Umbilical cord (tissue), 2 donors: ENCODE measurements at places on chromosomes 16 and 17. TPM values are rescaled to one million over a fixed set of nuclear protein-coding genes. Genes with fewer than 3 reads are reported as not detected.

Gene NHLRC4
- total RNA-seq = 0.48 TPM

Gene SALL1
- 1.2 TPM for total RNA-seq

Gene ITGAX
- total RNA-seq = 8.9 TPM

Gene OR2C1
- 3.6 TPM for total RNA-seq

Gene MSLN
- total RNA-seq = 26.2 TPM

Gene TEKT5
- total RNA-seq = not detected

Gene NETO2
- 14.7 TPM for total RNA-seq

Gene TPPP3
- total RNA-seq = 26.5 TPM

Gene ZACN
- total RNA-seq = 1.7 TPM

Gene MLKL
- 20.5 TPM for total RNA-seq

- DNase-seq = no peak
Measured at GRCh38 chr16:62546701-62547100, 510.5 kb upstream of the CDH8 start.

GRCh38 chr16:86536621-86537020, 18.4 kb downstream of the MTHFSD start:
- no peak for DNase-seq

DNA sequence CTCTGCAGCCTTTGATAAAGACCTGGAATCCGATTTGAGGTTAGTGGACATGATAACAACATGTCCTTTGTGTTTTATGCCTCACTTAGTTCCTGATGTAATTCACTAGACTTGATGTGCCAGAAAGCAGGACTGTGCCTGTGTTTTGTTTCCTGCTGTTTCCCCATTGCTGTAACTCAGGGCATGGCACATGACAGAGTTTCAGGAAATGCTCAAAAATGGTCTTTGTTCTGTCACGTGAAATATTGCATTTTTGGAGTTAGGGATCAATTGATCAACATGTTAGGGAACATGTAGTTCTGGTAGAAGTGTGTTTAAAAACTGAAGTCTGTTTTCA, 32.8 kb downstream of the DHX38 start:
- DNase-seq = no peak

GRCh38 chr16:4677994-4678393, 15.4 kb upstream of the NUDT16L1 start:
- no peak for DNase-seq

- DNase-seq = no peak
Measured at GRCh38 chr17:1928976-1929375, 96.2 kb downstream of the RTN4RL1 start.

DNA sequence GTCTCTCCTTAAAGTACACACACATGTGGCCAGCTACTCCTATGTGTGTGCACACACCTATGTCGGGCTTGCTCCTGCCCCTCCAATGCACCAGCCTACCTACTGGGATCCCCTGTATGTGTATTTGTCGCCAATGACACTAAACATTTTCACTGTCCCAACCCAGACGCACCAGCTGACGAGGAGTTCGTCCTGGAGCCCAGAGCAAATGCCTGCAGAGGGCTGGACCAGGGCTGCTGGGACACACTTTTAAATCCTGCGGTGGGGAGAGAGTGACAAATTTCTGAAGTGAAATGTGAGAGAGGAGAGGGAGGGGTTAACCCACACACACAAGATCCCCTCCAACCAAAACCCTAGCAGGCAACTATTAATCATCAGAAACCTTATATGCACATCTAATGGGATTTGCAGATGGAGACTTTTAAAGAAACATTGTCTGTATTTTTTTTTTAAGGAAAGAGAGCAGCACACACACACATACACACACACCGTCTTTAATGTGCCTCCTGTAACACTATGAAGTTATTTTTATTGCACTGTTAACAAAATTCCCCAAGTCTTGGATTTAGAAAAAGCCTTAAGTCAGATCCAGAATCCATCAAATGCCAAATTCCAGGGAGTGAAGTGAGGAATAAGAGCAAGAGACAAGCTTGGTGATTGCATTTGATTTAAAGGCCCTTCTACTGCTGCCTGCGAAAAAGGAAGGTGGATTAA, at the start of gene MEOX1:
Gene MEOX1 (minus strand): TSS at position 224 of the 714 bp plus-strand sequence. CDS start 388 bp downstream, outside the sequence.
- peak; percentile 91 for DNase-seq

- no peak for DNase-seq
Measured at GRCh38 chr16:30371248-30371816, 1.0 kb upstream of the TBC1D10B start.

DNA sequence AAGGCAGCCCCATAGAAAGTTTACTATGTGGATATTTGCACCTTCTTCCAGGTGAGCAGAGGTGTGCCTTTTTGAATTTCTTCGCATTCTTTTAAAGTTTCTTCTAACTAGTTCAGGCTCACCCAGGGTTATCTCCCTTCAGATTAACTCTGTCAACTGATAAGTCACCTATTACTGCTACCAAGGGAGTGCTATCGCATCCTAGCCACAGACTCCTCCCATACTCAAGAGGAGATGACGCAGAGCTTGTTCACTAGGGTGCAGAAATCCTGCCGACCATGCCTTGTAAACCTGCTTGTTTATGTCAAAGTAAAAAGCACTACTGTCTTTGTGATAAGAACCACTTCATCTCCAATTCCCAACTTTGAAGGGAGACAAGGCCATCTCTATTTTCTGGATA, 390.1 kb downstream of the RBFOX1 start:
- no peak for DNase-seq

- DNase-seq = no peak
Measured at GRCh38 chr16:89741342-89742014, 20.1 kb downstream of the ZNF276 start.

- peak; percentile 50 for DNase-seq
Measured at GRCh38 chr16:85752511-85753420, 1.9 kb upstream of the C16orf74 start.

DNA sequence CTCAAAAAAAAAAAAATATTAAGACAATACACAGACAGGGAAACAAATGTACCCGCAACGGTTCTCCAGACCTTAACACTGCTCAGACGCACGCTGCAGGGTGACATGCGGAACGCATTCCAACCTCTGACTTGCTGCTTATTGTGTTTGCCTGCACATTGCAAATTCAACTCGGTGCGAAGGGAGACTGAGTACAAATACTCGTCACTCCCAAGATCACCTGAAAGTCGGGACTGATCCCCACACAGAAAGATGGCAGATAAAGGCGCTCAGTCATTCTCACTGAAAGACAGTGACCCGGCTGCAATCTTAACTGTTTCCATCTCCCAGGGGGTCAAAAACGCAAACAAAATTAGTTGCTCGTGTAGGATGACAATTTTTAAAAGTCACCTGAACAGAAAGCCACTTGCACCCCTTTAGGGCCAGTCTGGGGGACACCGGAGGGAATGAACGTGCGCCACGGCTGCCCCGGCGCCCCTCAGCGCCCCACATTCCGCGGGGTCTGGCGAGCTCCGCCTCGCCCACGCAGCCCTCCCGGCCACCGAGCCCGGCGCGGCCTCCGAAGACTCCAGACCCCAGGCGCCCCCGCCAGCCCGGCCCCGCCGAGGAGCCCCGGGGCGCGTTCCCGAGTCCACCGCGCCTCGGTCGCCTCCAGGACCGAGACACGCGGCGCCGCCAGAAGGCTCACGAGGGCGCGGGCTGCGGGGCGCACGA, 589 bp downstream of the CLCN7 start:
- no peak for DNase-seq

- no peak for DNase-seq
Measured at GRCh38 chr16:89197633-89198416, 2.5 kb downstream of the SLC22A31 start.

DNA sequence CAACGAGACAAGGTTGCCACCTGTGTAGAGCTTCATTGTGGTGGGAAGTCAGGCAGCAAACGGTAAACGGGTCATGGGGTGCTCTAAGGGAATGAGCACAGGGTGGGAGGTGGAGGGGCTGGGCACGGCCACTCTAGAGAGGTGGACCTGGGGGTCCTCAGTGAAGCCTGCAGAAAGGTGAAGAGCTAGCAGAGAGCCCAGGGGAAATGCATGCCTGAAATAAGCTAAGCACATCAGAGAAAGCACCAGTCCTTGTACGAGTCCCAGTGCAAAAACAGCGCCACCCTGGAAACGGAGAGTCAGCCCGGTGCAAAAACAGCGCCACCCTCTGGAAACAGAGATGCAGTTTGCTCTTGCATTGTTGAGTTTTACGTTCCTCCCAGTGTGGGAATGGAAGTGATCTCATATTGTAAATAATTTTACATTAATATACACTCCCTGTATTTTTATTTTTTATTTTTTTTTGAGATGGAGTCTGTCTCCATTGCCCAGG, 65.0 kb downstream of the TBC1D16 start:
- DNase-seq = no peak

DNA sequence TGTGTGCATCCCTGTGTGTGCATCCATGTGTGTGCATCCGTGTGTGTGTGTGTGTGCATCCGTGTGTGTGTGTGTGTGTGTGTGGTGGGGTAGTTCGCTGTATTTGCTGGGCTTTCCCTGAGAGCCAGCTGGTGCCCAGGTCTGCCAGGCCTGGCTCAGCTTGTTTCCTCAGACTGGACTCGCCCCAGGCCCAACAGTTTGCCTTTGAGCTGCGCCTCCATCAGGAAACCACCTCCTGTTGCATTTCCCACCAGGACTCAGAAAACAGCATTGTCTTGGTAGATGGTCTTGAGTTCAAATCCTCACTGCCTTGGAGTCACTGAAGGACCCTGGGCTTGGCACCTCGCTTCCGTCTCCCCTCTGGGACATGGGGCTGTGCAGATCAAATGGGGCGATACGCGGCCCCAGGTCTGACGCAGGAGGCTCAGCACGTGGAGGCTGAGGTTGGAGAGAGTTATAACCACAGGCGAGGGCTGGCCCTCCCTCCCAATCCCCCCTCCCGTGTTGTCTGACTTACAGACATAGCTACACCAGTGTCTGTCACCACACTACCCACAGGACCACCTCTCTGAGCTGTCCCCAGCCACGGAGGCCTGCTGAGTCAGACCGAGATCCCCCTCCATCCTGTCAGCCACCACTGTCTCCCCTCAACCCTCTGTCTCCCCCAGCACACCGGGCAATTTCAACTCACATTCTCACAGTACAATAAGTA, 4.7 kb downstream of the ITGAE start:
- no peak for DNase-seq

GRCh38 chr17:1976000-1976682, 49.0 kb downstream of the RTN4RL1 start:
- DNase-seq = no peak

GRCh38 chr17:83115832-83116231, 36.4 kb downstream of the METRNL start:
- DNase-seq = no peak

- peak; percentile 92 for DNase-seq
Measured at GRCh38 chr16:55944377-55944802, 69.2 kb upstream of the CES5A start.

DNA sequence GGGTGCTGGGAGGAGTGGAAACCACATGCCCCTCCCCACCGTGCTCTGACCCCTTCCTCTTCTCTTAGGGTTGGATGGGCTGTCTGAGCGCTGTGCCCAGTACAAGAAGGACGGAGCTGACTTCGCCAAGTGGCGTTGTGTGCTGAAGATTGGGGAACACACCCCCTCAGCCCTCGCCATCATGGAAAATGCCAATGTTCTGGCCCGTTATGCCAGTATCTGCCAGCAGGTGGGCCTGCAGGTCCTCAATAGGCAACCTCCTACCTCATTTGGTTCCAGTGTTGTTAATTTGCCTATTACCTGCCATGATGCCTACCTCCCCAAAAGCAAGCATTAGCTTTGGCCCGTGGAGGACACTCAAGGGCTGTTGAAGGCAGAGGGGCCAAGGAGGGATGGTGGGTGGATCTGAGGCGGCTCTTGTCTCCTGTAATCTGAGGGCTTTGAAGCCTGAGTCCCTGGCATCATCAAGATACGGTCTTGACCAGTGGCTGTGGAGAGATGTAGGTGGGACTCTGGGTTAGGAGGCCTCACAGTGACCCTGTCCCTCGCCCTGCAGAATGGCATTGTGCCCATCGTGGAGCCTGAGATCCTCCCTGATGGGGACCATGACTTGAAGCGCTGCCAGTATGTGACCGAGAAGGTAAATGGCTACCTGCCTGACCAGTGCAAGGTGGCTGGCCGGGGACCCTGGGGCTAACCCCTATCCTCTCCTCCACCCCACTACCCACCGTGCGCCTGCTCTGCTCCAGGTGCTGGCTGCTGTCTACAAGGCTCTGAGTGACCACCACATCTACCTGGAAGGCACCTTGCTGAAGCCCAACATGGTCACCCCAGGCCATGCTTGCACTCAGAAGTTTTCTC, 3.4 kb downstream of the ALDOA start:
- no peak for DNase-seq

DNA sequence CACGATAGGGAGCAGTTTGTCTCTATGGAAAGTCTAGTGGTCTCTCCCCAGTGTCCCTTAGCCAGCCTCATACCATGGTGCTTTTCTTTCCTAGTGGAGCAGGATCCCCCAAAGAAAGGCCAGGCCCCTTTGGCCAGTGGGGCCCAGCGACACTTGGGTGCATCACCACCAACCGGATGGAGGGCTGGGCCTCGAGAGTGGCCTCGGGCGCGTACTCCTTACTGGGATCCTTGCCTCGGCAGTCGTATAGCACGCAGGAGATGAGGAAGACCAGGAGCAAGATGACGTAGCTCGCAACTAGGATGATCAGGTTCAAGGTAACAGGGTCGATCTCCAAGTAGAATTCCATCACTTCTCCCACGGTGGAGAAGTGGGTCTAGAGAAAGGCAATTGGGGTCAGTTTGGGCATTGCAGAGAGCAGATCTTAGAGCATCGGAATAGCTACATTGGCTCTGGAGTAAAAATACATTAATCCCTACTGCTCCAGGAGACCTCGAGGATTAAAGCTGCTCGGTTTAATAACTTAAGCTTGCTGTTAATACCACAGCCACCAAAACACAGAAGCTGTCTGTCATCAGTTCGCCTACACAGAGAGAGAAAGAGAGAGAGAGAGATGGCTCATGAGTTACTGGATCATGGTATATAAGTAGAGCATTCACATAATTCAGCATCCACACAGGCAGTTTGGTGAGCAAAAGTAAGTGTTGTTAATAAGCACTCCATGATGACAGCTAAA, at the start of gene SMIM36:
Gene SMIM36 (minus strand): TSS at position 467 of the 736 bp plus-strand sequence.
- no peak for DNase-seq

GRCh38 chr16:86836503-86837129, 258.3 kb downstream of the FOXL1 start:
- DNase-seq = peak; percentile 60

GRCh38 chr16:78458588-78458987, 359.1 kb downstream of the WWOX start:
- no peak for DNase-seq

- no peak for DNase-seq
Measured at GRCh38 chr17:71825687-71826086, 295.1 kb upstream of the SOX9 start.

GRCh38 chr17:59284317-59284716, 47.1 kb upstream of the YPEL2 start:
- no peak for DNase-seq

DNA sequence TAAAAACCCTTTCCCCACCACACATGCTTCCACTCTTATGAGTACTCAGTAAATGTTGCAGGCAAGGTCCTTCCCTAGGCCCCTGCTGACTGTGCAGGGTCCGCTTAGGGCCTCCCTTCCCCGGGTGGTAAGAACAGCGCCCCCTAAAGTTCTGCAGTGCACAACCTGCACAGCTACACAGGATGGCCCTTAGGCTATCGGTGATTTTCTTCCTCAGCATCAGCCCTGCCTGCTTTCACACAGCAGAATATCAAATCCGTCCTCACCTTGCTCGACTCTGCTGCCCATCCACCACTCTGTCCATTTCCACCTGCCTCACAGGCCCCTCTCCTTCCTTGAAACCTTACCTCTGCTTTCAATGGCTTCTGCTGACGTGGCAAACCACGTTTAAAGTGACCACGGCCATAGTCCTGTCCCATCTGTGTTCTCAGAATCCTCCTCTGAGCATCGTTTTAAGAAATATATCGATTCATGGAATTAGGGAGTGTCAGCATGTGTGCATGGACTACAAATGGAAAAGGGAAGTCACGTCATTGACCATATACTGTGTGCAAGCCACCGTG, 51.4 kb upstream of the TMEM132E start:
- no peak for DNase-seq
